ENCODE measurements at places on chromosomes 5 and 9. TPM values are rescaled to one million over a fixed set of nuclear protein-coding genes. Genes with fewer than 3 reads are reported as not detected.

DNA sequence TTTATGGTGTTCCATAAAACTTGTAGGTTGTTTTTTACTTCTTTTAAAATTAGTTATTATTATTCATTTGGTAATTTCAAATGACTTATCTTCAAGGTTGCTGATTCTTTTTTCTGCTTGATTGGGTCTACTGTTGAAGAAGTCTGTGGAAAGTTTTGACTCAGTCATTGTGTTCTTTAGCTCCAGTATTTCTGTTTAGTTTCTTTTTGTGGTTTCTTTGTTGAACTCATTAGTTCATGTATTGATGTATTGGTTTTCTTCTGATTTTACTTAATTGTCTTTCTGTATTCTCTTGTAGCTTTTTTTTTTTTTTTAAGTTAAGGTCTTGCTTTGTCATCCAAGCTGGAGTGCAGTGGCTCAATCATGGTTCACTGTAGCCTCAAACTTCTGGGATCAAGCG lies 345.4 kb upstream of the MEF2C start:
- no peaks in the 10 kb centered on the region for H3K36me3 ChIP-seq
- H3K27me3 ChIP-seq = no peaks in the 10 kb centered on the region
- H3K4me3 ChIP-seq = no peak overlapping the region
- no peak overlapping the region for H3K27ac ChIP-seq
- no peak for DNase-seq

GRCh38 chr9:109161471-109161870 lies 5.6 kb downstream of the FRRS1L start:
- H3K27me3 ChIP-seq = no peaks in the 10 kb centered on the region
- DNase-seq = no peak
- no peak overlapping the region for H3K4me3 ChIP-seq
- H3K27ac ChIP-seq = no peak overlapping the region
- H3K36me3 ChIP-seq = no peaks in the 10 kb centered on the region

DNA sequence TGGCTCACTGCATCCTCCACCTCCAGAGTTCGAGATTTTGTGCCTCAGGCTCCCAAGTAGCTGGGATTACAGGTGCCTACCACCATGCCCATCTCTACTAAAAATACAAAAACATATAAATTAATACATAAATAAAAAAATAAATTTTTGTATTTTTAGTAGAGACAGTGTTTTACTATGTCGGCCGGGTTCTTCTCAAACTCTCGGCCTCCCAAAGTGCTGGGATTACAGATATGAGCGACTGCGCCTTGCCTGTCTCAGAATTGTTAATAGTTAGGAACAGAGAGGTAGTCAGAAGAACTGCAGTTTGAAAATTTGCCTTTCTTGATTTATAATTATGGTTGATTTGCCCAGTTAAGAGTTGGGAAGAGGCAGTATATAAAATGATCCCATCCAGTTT lies 2.8 kb downstream of the ATP6V1G1 start:
- H3K4me3 ChIP-seq = no peak overlapping the region
- H3K27me3 ChIP-seq = no peaks in the 10 kb centered on the region
- H3K36me3 ChIP-seq = peaks cover 29% of the 10 kb centered on the region

- peaks cover 4% of the 10 kb centered on the region for H3K4me1 ChIP-seq
- H3K27me3 ChIP-seq = no peaks in the 10 kb centered on the region
- H3K36me3 ChIP-seq = no peaks in the 10 kb centered on the region
- no peak overlapping the region for H3K27ac ChIP-seq
- H3K4me3 ChIP-seq = no peak overlapping the region
Observed at GRCh38 chr5:112647428-112647827, 90.3 kb upstream of the APC start.

DNA sequence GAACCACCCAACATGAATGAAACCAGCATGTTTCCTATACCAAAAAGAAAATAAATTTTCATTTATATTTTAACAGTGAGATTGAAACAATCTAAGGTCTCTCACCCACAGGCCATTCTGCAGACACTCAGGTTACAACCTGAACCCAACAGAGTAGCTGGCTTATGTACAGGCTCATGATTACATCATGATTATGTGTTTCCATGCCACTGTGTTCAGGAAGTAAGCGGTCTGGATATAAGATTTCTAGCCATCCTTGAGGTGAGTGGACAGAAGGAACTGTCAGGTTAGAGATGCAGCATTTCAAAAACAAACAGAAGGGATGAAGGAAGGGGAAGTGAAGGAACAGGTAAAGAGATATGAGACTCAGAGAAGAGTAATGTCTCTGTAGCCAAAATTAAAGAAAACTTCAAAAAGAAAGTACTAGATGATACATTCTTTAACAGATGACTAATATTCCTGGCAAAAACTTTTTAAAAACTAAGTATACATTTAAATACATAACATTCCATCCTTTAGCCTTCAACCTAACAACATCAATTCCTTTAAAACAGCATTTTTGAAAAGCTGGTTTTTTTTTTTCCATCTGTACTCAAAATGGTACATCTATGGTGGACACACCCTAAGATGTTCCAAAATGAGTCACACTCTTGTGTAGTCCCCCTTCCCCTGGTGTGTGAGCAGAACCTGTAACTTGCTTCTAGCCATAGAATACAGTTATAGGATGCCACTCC lies 119.8 kb downstream of the LPAR1 start:
- no peaks in the 10 kb centered on the region for H3K4me1 ChIP-seq
- no peaks in the 10 kb centered on the region for H3K27me3 ChIP-seq
- H3K4me3 ChIP-seq = no peak overlapping the region
- DNase-seq = no peak
- H3K36me3 ChIP-seq = no peaks in the 10 kb centered on the region
- peak overlapping the region; percentile 57 for H3K27ac ChIP-seq

DNA sequence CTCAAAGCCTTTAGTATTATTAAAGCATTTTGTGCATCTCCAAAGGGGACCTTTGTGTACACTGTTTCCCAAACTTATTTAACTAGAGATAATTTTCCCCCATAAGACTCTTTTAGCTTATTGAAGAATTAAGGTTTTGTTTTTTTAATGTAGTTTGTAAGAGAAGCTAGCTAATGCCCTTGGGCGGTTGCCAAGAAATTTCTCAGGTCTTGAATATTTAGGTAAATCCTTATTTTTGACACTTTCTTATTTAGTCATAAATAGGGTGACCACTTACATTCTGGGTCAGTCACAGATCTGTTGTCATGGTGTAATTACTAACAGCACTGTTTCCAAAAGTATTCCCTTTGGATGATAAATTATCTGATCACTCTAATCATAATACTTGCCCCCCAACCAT lies 27.2 kb downstream of the TNFAIP8 start:
- H3K4me1 ChIP-seq = peaks cover 17% of the 10 kb centered on the region
- H3K4me3 ChIP-seq = no peak overlapping the region
- no peaks in the 10 kb centered on the region for H3K36me3 ChIP-seq
- no peak for DNase-seq
- H3K27me3 ChIP-seq = no peaks in the 10 kb centered on the region

DNA sequence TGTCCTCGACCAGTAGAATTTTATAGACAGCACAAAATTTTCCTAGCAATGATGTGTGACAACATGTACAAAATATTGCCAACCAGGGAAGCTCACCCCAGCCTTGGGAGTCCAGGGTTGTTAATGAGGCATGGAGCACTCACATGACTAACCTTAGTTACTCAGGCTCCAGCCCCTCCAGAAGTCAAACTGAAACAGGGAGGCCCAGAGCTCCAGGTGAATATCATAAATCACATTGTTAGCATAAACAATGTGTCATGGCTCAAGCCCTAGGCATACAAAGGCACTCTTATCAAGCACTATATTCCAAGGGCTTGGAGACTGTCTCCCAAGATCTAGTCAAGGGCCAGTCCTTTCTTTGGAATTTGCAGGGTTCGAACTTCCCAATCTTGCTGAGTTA lies 44.4 kb downstream of the TNFAIP8 start:
- H3K27me3 ChIP-seq = no peaks in the 10 kb centered on the region
- H3K4me1 ChIP-seq = no peaks in the 10 kb centered on the region
- H3K4me3 ChIP-seq = no peak overlapping the region
- no peak overlapping the region for H3K27ac ChIP-seq
- no peak for DNase-seq
- H3K36me3 ChIP-seq = no peaks in the 10 kb centered on the region

GRCh38 chr5:1405539-1406530 lies 39.4 kb downstream of the SLC6A3 start:
- H3K4me3 ChIP-seq = no peak overlapping the region
- H3K27ac ChIP-seq = no peak overlapping the region
- no peak for DNase-seq
- H3K27me3 ChIP-seq = no peaks in the 10 kb centered on the region
- no peaks in the 10 kb centered on the region for H3K4me1 ChIP-seq
- no peaks in the 10 kb centered on the region for H3K36me3 ChIP-seq

- H3K36me3 ChIP-seq = no peaks in the 10 kb centered on the region
- H3K27ac ChIP-seq = no peak overlapping the region
- peak; percentile 73 for DNase-seq
- H3K4me1 ChIP-seq = no peaks in the 10 kb centered on the region
Observed at GRCh38 chr9:63816751-63817621, 1468.0 kb downstream of the FOXD4L5 start.

DNA sequence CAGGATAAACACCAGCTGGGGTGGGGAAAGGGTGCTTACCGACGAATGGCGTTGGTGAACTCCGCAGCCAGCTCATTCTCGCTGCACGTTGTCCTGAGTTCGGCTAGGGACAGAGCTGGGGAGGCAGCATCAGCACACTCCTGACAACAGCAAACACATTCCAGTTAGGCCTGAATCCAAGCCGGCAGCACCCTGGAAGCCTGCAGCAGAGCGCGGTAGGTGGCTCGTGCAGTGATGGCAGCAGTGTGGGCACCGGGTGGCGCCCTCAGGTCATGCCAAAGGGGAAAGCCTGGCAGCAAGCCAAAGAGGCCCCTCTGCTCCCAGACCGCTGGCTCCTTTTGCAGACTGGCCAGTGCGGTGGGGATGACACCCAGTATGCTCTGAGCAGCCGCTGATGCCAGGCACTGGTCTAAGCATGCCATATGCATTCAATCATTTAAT lies 66.9 kb downstream of the DCP2 start:
- DNase-seq = no peak
- H3K27ac ChIP-seq = peak overlapping the region; percentile 68
- H3K36me3 ChIP-seq = peaks cover 22% of the 10 kb centered on the region
- no peaks in the 10 kb centered on the region for H3K27me3 ChIP-seq

GRCh38 chr9:108466304-108466703 lies 389.5 kb downstream of the ACTL7B start:
- DNase-seq = no peak
- no peaks in the 10 kb centered on the region for H3K36me3 ChIP-seq
- no peaks in the 10 kb centered on the region for H3K4me1 ChIP-seq
- no peak overlapping the region for H3K27ac ChIP-seq
- H3K27me3 ChIP-seq = no peaks in the 10 kb centered on the region

GRCh38 chr5:12615141-12615820 lies 711.0 kb upstream of the CTNND2 start:
- H3K4me1 ChIP-seq = no peaks in the 10 kb centered on the region
- no peak for DNase-seq
- H3K36me3 ChIP-seq = no peaks in the 10 kb centered on the region
- H3K4me3 ChIP-seq = no peak overlapping the region
- H3K27me3 ChIP-seq = no peaks in the 10 kb centered on the region
- H3K27ac ChIP-seq = no peak overlapping the region

DNA sequence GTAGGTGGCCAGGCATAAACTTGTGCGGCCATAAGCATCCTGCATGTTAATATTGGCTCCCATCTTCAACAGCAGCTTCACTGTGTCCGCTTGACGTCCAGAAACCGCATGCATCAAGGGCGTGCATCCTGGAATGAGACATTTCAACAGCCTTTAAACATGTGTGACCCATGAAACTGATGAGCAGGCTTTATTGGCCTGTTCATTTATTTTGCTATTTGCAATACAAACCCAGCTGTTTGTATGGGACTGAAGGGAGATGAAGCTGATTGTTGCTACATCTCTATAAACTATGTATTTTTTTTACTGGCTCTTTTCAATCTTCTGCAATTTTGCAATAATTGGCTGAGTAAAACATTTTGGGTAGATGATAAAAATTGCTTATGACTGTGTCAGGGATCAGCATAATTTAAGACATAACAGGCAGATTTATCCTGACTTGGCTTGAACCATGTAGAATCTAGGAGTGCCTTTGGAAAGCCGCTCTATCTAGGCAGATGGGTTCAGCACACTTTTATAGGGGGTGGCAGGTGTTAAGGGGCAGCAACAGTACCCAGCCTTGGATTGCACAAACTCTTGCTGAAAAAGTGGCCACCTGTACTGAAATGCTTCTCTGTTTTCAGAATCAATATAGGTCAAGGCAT lies 56.9 kb downstream of the ANKRD55 start:
- no peaks in the 10 kb centered on the region for H3K4me1 ChIP-seq
- H3K4me3 ChIP-seq = no peak overlapping the region
- DNase-seq = no peak
- H3K27me3 ChIP-seq = no peaks in the 10 kb centered on the region
- no peaks in the 10 kb centered on the region for H3K36me3 ChIP-seq
- H3K27ac ChIP-seq = peak overlapping the region; percentile 28

DNA sequence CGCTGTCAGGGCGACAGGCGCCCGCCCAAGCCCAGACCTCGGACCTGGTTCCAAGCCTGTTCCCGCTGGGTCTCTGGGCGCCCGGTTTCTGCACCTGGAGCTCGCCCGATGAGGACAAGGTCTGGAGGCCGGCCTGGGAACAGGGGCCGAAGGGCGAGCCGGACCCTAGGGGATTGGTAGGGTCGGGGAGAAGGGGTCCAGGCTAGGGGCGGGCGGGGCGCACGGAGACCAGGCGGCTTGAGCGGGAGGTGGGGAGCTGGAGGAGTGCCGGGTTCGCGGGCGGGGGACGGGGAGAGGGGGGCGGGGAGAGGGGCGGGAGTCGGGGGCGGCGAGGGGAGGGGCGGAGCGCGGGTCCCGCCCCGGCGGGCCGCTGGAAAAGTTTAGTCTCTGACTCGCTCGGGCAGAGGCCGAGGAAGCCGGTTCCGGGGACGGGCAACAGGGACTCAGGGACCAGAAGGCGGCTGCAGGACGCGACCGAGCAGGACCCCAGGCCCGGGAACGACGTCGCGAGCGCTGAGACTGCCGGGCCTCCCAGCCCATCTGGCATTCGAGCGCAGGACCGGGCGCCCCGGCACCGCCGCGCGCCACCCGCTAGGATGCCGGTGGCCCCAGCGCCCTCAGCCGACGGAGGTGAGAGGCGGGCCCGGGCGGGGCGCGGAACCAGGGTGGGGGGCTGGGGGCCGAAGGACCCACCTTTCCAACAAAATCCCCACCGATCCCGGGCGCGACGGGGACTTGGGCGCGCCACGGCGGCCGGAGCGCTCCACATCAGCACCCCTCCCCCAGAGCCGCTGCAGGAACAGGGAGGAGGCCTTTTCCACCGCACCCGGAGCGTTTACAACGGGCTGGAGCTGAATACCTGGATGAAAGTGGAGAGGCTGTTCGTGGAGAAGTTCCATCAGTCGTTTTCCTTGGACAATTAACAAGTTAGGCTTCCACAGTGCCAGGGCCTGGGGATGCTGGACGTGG lies at the start of gene S1PR3:
TSS of gene S1PR3 (plus strand) at position 403 of the 969 bp plus-strand sequence. CDS start 9,733 bp downstream, outside the sequence.
- H3K4me3 ChIP-seq = peak within 1 kb of the TSS; percentile 83
- DNase-seq = peak; percentile 71
- H3K4me1 ChIP-seq = peaks cover 40% of the 10 kb centered on the region

The LECT2 gene
- total RNA-seq = not detected

The LTC4S gene
- 11.1 TPM for total RNA-seq

The PRUNE2 gene
- total RNA-seq = 15.4 TPM

The FAM221B gene
- total RNA-seq = not detected

The PCDHA4 gene
- 0.43 TPM for total RNA-seq
